ENCODE measurements at places on chromosomes 16 and 17.

DNA sequence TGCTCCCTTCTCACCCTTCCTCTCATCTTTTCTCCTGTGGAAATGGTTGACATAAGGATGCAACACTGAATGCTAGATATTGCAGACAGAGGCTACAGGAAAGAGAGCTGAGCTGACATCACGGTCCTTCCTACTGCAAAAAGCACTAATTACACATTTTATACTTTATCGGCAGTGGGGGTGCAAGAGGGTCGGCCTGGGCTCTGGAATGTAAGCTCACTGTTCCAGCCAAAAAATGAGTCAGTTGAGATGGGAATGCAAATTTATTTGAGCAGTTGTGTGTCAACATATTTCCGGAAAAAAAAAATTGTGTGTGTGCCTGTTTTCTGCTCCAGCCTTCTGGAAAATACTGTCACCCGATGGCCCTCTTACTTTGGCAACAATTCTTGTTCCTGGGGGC is 14.1 kb upstream of the MRTFB start:
- DNase-seq = no peak

- no peak for DNase-seq
Measured at GRCh38 chr17:6831661-6832263, at the start of gene TEKT1. TEKT1 (minus strand) TSS chr17:6831729; CDS start chr17:6830376, 1,353 bp downstream.

DNA sequence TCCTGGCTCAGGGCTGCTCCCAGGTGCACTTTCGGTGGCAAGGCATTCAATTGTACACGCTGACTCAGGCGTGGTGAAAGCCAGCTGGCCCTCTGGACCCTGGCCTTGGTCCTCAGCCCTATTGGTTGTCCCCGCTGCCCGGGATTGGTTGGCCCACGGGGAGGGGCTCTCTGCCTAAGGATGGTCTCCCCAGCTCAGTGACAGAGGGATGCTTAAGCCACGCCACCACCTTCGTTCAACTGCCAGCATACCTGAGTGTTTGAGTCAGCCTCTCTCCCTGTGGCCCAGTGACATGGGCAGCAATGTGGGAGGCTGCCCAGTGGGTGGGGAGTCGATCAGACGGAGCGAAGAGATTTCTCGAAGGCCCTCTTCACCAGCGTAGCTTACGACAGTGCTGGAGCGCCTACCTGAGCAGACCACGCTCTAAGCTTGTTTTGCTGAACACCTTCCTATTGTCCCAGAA is 30.3 kb downstream of the IRF8 start:
- no peak for DNase-seq

DNA sequence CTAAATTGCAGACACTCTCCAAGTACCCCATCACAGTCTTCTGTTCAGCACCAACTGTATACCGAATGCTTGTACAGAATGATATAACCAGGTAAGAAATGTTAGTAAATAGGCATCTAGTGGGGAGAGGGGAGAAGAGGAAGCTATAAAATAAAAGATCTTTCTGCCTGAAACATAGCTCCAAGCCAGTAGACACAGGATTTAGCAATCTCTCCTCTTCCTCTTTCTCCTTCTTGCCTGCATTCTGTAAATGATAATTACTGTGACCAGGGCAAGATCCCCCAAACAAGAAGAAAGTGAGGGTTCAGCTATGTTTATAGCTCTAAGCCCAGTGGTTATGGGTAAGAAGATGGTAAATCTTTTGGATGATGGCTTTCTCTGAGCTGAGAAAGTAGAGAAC is 17.9 kb downstream of the ACSM3 start:
- no peak for DNase-seq

DNA sequence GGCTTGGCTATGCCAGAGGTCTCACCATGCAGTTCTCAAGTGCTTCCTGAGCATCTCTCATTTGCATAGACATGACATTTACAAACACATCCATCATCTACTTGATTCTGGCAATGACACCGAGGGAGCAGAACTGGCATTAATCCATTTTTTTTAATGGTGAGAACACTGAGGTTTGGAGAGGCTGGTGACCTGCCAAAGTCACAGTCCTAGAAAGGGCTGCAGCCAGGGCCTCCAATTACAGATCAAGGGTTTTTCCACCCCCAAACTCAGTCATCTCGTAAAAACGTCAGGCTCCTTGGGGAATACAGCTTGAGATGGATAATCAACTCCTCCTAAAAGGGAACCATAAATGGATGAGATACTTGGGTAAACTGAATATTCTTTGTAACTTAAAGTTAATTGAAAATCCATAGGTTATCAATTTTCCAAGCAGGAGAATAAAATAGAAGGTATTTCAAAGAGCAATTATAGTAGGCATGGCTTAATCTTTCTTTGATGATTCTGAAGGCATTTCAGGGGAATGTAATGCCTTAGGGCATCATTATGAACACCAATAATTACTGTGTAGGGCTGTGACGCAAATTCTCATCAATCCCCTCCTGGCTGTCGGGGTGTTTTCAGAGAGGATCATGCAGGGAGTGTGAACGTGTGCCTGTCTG is 9.4 kb upstream of the MEOX1 start:
- no peak for DNase-seq

DNA sequence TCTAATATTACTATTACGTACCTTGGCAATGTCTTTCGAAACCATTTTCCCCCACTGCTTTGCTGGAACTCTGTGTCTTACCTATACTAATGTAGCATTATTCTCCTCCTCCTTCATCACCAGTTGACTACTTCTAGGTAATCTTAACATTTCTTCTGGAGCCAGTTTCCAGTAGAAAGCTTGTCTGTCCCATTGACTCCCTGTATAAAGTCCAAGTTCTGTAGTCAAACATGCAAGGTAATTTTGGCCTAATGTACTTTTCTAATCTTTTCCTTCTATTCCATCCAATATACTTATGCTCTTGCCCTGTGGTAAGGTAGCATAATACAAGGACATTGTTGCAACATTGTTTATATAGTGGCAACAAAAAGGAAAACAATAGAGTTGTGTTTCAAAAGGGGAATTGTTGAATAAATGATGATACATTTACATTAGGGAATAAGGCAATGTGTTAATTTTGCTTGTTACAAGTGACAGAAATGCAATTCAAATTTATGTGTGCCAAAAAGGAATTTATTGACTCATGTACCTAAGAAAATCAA is 27.9 kb downstream of the OMG start:
- DNase-seq = no peak

GRCh38 chr17:41614098-41614497 is 1.5 kb upstream of the KRT16 start:
- no peak for DNase-seq

- DNase-seq = no peak
Measured at GRCh38 chr16:88012360-88012759, 61.1 kb downstream of the BANP start.

DNA sequence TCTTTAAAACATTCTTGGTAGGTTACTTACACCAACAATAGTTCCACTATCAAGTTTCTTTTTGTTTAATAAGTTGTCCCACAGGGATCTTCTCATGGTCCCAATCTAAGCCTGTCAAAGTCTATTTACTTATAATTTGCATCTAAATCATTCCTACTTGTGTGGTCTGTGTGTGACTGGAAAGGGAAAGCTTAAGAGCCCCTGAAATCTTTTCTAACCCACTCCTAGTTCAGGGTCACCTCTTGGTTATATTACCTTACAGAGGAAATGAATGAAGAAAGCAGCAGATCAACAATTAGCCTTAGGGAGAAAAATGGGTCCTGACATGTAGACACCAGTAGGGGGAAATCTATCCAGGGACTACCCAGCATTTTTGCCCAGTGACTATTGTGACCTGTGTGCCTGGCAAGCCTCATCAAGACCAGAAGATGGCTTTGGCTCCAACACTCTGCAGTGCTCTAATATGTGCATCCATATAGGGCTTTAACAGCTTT is 110.4 kb upstream of the HAS3 start:
- DNase-seq = no peak

DNA sequence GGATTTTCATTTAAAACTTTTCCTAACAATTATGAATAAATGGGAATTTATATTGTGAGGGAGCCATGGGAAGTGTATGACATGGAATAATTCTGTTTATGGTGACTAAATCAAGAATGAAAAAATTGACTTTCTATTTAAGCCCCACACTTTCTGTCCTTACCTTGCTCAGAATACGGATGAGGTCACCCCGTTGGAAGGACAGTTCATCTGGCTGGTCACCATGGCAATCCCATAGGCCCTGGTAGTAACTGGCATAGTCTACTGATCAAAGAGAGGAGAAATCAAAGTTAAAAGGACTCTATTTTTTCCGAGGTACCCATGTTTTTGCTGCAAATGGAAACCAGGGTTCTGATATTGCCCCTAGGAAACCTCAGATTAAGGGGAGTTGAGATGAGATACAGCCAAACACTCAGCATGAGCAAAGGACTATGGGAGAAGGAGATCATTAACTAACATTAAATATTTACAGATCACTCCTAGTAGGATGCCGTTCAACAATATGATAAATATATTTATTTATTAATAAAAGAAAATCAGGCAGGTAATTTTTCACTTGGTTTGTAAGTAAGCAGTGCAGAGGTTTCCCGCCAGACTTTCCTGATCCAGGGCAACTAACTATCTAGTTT is 54.9 kb downstream of the SNX11 start:
- no peak for DNase-seq

DNA sequence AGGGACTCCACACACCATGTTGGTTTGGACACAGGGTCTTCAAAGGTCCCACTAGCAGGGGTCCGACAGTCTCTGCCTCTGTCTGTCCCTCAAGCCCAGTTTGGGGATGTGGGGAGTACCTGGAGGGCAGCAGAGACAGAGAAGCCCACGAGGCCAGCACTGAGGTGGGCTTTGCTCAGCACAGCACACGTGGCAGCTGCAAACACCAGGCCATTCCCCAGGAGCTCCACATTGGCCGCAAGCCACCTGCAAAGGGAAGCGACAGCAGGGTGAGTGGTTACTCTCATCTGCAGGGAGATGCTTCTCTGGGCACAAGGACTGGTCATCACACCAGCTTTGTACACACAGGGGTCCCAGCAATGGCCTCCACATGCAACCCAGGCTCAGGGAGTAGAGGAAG is 62.0 kb downstream of the ABCC6 start:
- no peak for DNase-seq

DNA sequence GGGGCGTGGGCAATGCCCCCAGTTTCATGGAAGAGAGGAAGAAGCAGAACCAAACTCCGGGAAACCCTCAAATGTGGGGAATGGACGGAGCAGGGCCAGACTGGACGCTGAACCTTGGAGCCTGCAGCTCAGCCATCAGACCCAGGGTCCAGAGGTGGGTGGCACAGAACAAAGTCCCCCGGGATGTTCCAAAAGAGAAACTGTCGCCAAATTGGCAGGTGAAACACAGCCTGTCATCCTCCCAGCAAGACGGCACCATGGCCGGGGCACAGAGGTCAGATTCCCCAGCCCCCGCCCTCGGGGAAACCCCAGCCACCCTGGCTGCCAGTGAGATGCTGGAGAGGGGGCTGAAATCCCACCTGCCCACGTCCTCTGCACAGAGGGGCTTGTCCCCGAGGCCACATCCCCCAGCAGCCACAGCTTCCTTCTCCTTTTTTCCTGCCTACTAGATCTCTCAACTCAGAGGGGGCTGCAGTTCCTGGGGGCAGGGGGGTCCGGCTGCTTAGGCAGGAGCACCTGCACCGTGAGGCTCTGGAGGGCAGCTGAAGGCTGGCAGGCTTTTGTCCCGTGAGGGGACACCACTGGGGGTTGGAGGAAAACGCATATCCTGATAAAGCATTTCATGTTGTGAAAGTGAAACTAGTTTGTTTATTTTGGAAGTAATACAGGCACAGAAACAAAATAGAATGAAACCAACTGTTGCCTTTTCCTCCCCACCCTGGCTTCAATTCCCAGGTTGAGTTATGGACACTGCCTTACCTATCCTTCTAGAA is 1.2 kb upstream of the SECTM1 start:
- DNase-seq = peak; percentile 35

GRCh38 chr16:22928882-22929435 is 115.0 kb downstream of the HS3ST2 start:
- no peak for DNase-seq

DNA sequence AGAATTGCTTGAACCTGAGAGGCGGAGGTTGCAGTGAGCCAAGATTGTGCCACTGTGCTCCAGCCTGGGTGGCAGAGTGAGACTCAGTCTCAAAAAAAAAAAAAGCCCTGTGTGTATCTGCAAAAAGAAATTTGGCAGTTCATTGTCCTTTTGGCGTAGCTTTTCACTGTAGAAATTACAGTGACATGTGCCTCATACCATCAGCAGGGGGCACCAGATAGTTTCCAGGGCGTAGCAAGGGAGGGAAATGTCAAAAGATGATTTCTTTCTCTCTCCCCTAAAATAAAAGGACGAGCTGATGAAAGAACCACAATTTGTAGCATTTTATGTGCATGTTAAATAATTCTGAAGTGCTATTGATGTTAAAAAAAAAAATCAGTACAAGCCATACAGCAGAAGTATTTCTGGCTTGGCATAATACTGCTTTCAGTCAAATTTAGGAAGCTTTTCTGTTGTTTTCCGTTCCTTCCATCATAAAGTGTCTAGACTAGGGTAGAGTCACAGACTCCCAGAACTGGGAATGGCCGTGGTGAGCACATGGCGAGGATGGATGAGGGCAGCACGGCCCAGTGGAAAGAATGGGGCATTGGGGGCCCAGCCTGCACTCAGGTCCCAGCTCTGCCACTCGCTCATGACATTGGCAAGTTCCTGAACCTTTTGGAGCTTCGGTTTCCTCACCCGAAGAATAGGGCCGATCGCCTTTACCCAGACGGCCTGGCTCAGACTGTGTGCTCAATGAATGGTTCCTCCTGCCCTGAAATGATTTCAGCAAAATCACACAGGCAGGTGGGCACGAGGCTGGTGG is 59.8 kb upstream of the RPH3AL start:
- peak; percentile 50 for DNase-seq

- DNase-seq = no peak
Measured at GRCh38 chr17:35537601-35538141, at the start of gene SLFN12L. SLFN12L (minus strand) TSS chr17:35537678; CDS start chr17:35522364, 15,314 bp downstream.

GRCh38 chr16:50381679-50382440 is 13.1 kb upstream of the BRD7 start:
- no peak for DNase-seq

DNA sequence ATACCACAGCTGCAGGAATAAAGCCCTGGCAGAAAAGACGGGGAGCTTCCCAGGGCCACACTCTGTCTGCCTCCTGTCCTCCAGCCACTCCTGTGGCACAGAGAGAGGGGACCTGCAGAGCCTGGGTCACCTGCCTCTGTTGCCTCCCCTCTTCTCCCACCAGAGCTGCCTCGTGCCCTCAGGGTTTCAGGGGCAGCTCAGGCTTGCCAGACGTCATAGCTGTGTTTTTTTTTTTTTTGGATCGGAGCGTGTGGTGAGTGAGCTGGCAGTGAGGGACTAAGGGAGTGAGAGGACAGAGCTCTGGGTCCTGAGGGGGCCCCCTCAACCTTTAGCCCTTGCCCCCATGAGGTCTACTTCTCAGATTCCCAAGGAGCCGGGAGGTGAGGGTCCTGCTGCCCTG is 2.1 kb downstream of the PIK3R6 start:
- DNase-seq = no peak
